MCF 10A (cell line): ENCODE measurements at places on chromosomes 1 and 21. TPM values are rescaled to one million over a fixed set of nuclear protein-coding genes. Genes with fewer than 3 reads are reported as not detected.
A peak's percentile ranks its signal among the peaks of the same experiment; 100 is the strongest.

GRCh38 chr1:171509191-171509590, 23.9 kb downstream of the PRRC2C start:
- peak overlapping the region; percentile 11 for H3K27ac ChIP-seq
- H3K27me3 ChIP-seq = no peaks in the 10 kb centered on the region
- peaks cover 26% of the 10 kb centered on the region for H3K36me3 ChIP-seq
- H3K4me3 ChIP-seq = no peak overlapping the region

Gene FCGR3A
- not detected in 2 replicates for total RNA-seq

Gene HCRTR1
- total RNA-seq = not detected in 2 replicates

- H3K27me3 ChIP-seq = no peaks in the 10 kb centered on the region
- no peak for DNase-seq
- no peak overlapping the region for H3K27ac ChIP-seq
- H3K4me3 ChIP-seq = no peak overlapping the region
- H3K36me3 ChIP-seq = peaks cover 41% of the 10 kb centered on the region
- H3K4me1 ChIP-seq = no peaks in the 10 kb centered on the region
Measured at GRCh38 chr1:184693011-184693410, 61.6 kb downstream of the EDEM3 start.

Gene OR2L3
- not detected in 2 replicates for total RNA-seq

Gene TSPEAR
- not detected in 2 replicates for total RNA-seq
